DMS53 (cell line): ENCODE measurements at places on chromosomes 13 and 19.

DNA sequence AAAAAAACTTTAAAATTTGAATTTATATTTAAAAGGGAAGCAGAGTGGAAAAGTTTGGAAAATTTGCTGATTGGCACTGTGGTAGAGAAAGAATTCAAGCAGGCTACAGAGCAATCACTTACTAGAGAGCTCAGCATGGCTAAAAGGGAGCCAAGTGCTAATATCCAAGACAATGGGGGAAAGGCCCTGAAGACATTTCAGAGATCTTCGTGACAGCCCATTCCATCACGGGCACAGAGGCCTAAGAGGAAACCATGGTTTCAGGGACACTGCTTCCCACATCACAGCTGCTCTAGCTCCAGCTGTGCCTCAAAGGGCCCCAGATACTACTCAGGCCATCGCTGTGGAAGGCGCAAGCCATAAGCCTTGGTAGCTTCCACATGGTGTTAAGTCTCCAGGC lies 73.7 kb downstream of the SGCG start:
- DNase-seq, result no peak

- DNase-seq, result no peak
Observed at GRCh38 chr13:111517641-111518010, 197.2 kb downstream of the TEX29 start.

GRCh38 chr13:31150315-31150985 lies 11.3 kb downstream of the HSPH1 start:
- no peak for DNase-seq

DNA sequence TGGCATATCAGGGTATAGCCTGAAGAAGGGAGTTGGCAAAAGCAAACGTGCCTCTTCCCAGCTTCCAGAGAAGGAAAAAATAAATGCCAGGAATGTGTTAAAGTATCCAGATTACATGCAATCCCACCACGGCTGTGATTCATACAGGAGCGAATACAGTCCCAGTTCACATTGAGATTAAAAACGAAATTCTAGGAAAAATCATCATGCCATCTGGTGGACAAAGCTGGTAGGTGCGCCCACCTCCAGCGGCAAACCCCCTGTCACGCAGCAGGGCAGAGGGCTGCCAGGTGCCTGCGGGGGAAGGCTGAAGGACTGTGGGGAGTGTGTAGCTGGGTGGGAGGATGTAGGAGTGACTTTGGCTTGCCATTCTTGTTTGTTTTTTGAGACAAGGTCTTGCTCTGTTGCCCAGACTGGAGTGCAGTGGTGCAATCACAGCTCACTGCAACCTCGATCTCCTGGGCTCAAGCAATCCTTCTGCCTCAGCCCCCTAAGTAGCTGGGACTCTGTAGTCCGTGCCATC lies 6.4 kb upstream of the DMWD start:
- peak; percentile 78 for DNase-seq

- DNase-seq, result no peak
Observed at GRCh38 chr13:112453207-112453829, 77.2 kb downstream of the SPACA7 start.

GRCh38 chr13:37539170-37539569 lies 59.4 kb downstream of the POSTN start:
- no peak for DNase-seq

DNA sequence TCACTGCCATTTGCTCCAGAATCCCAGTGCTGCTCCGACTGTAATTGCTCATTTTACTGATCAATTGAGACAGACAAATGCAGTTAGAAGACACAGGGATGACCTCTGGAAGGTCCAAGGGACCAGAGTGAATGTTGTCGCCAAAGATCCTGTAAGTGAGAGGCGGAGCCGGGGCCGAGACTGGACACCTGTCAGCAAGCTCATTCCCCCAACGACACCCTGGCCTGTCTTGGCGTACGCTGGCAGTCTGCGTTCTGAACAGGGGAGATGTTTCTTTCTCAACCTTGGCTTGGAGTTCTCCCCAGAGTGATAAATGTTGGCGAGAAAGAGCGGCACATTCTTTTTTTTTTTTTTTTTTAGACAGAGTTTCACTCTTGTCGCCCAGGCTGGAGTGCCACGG lies 24.2 kb downstream of the GADD45B start:
- DNase-seq, result no peak

GRCh38 chr13:91544723-91545122 lies 146.3 kb downstream of the GPC5 start:
- no peak for DNase-seq
